Activated CD4-positive, CD25-positive, alpha-beta regulatory T cell (primary cell): ENCODE measurements at places on chromosomes 12 and 14.

GRCh38 chr12:132367071-132367851 is 37.9 kb upstream of the GALNT9 start:
- no peak for DNase-seq

- DNase-seq: no peak
Measured at GRCh38 chr14:60092526-60092920, 800 bp downstream of the PCNX4 start.

DNA sequence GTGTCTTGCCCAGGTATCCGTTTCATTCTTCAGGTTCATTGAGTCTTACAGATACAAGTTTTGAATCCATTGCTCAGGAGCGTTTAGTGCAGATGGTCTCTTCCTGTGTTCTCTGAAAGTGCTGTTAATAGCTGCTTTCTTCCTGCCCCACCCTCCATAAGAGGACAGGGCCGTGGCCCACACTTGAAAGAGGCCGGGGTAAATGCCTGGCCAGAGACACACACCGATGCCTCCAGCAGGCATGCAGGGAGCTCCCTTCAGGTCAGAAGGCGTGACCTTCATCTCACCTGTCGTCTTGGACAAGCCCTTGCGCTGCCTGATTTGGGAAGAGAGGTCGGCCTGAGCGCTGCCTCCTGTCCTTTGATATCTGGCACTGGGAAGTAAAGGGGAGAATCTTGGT is 11.6 kb downstream of the PRKAB1 start:
- DNase-seq: no peak

GRCh38 chr12:122865268-122866231 is 30.3 kb downstream of the HIP1R start:
- DNase-seq: no peak

GRCh38 chr12:131352296-131352900 is 358.5 kb upstream of the SFSWAP start:
- DNase-seq: no peak

DNA sequence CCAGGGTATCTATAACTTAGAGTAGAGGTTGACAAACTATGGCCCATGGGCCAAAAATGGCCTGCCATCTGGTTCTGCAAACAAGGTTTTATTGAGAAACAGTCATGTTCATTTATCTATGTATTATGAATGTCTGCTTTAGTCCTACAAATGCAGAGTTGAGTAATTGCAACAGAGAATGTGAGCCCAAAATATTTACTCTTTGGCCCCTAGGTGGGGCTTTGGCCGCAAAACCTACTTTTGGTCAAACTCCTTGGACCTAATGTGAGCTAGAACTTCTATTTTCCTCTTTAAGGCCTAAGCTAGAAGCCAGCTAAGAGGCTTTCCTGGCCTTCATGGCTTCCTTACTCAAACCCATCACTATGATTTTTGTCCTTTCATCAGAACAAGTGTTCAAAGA is 379.1 kb downstream of the NELL2 start:
- DNase-seq: no peak

DNA sequence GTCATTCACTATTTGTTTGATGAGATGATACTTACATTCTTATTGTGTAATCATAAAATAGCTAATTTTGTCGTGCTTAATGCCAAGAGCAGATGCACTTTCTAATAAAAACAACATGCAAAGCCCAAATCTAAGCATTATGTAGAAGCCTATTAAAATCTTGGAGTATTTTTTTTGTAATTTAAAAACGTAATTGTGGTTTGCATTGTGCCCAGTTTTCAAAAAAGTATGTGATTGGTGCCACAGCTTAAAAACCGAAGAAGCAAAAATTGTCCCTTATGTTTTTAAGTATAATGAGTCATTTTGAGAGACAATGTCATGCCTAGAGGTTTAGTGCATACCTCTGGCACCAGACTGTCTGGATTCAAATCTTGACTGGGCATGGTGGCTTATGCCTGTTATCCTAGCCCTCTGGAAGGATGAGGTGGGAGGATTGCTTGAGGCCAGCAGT is 464.8 kb upstream of the RGS6 start:
- no peak for DNase-seq
